NCI-H82 (cell line): ENCODE measurements at places on chromosomes 6 and 20.

- no peak for DNase-seq
These were observed 15.4 kb upstream of the TNFRSF6B start for GRCh38 chr20:63680857-63681608.

DNA sequence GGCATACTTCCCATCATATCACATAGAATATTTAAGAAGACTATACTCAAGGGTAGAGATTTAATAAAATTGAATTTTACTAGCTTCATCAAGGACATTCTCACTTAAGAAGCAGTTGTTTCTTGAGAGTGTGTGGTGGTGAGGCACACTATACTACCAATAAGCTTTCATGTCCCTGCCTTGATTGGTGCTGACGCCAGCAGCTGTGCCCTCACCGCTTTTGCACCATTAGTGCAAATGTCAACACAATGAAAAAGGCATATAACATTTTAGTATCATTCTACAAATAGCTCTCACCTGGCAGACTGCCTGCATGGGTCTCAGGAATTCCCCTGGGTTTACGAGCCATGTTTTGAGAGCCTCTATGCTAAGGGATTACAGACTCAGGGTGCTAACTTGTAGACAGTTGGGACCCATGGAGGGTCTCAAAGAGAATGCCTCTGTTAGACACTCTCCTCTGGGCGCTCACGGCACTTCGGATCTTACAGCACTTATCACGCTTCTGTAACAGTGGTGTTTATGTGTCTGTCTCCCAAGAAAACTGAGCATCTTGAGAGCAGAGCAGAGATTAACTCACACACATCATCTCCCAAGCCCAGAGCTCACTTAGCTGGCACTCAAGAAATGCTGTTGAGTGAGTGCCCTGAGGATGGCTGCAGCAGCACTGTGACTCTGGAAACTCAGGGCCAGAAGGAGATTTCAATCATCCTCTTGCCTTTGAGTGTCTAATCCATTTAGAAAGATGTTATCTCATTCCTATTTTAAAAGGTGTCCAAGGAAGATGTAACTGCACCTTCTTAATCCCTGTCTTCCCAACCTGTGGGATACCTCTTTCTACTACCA lies 143.3 kb upstream of the GPR6 start:
- peak; percentile 96 for DNase-seq

GRCh38 chr20:1509237-1509636 lies 18.0 kb upstream of the SIRPB2 start:
- DNase-seq, result peak; percentile 24

DNA sequence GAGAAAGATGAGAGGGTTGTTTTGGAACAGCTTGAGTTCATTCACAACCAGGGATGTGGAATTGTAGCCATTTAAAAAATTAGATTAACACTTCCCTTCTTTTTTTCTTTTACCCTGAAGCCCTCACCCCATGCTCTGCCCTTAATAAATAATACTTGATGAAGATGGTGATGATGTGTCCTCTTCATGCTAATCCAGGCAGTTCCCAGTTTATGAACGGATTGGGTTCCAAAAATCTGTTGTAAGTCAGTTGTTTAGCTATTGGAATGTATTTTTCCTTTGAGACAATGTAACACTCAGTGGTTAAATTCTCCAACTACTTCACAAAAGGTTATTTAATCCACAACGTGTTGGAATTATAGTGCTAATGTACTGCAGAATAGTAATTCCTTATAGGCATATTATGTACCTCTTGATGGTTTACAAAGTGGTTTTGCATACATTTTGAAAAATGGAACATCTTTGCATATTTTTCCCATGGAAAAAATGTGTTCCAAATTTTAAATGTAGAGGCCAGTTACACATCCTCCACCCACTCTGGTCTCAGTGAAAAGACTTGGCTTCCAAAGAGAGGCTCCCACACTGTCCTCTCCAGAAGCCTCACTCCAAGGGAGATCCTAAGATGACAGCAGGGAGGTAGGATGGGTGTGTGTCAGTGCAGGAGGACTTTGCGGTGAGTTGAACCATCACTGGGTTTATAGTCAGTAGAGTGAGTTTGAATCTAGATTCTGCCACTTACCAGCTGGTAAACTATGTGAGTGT lies 45.8 kb upstream of the CEP162 start:
- DNase-seq, result no peak

GRCh38 chr20:54148947-54149764 lies 24.6 kb downstream of the CYP24A1 start:
- no peak for DNase-seq

GRCh38 chr20:9270831-9271230 lies 201.9 kb downstream of the PLCB4 start:
- DNase-seq, result no peak

DNA sequence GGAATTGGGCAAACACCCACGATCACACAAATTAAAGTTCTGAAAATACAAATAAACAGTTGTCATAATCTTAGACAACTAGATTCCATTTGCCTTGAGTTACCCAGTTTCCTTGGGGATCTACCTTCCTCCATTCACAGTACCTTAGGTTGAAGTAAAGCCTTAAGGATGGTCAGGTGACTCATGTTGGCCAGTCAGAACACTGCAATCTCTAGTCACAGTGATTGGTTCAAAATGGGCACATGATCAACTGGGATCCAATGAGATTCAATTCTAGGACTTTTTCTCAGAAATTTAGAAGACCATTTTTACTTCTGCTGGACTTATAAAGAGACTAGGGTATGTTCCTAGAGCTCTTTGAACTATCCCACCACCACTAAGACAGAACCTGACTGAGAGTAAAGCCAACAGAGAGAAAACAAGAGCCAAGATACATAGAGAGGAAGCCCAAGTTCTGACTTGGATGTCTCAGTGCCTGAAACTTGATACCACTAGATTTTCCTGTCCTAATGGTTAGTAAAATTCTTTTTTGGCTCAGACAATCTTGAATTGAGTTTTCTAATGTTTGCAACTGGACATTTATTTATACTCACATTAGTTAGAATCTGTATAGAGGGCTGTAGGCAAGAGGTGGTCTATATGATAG lies 8.6 kb upstream of the CLIC5 start:
- DNase-seq, result no peak

- no peak for DNase-seq
These were observed 26.9 kb downstream of the JPH2 start for GRCh38 chr20:44160133-44160532.
